ENCODE measurements at places on chromosomes 2 and 18.

DNA sequence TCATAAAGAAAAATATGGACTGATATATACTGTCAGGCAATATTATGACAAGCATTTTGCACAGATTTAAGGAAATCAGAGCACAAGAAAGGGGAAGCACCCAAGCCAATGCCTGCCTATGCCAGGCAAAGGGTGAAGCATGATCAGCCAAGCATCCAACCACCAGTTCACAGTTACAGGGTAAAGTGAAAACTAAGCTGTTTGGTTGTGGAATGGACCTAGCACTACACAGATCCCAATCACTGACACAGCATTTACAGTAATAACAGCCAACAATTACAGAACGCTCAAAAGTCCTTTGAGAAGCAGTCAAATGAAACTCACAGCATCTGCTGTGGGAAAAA, 90.3 kb downstream of the SP3 start:
- no peak for DNase-seq

DNA sequence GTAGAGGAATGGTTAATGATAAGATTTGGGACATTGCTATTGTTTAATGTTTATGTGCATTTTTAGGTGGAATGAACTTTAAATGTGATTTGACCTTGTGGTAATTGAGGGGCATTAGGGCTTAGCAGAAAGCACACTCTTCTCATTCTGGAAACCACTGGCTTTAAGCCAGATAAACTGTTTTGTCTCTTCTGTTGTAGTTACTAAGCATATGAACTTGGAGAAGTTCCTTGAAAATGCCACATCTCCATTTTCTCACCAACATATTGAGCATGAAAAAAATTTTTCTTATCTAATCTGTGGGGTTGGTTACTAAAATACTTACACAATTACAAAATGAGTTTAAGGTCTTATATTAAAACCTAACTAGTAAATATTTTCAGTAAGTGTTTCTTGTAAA, 70.8 kb upstream of the FSHR start:
- no peak for DNase-seq

DNA sequence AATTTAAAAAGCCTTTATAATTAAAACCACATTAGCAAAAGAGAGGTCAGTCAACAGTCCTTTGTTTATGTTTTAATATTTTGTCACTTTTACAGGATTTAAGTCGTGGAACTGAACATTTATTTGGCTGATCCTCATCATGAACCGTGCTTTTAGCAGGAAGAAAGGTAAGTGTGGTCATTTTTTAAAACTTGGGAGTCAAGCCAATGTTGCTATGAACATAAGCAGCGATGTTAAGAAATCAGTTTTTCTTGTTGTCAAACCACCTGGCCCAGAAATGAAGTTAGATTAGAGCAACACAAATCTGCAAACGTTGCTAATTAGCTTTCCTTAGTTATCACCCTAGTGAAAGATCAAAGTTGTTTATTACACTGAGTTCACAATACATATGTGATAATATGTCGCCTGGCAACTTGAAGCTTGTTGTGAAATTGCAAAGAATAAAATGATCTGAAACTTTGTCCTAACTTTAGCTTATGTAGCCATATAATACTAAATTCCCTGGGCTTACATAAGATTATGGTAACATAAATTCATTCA, 186.0 kb downstream of the GULP1 start:
- no peak for DNase-seq

- DNase-seq: no peak
Measured at GRCh38 chr2:158486150-158486969, 29.6 kb downstream of the PKP4 start.

GRCh38 chr18:8052237-8052701, 485.2 kb downstream of the PTPRM start:
- DNase-seq: no peak

- DNase-seq: no peak
Measured at GRCh38 chr2:190367091-190367490, 23.7 kb downstream of the INPP1 start.

DNA sequence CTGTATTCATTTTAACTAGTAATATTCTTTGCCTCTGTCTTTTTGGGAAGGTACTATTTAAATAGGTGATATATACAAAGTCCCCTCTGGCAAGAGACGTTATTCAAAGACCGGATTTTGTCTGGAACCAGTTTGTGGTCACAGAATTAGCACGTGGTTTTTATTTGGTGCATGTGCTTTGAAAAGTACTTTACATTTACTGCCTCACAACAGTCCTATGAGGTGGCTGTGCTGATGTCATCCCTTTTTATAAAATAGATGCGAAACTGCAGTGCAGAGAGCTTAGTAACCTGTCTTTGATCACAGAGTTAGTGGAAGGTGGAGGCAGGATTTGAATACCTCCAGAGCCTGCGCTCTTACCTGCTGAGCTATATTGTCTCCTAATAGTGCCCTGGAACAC, 4.0 kb downstream of the LPIN1 start:
- peak; percentile 31 for DNase-seq

DNA sequence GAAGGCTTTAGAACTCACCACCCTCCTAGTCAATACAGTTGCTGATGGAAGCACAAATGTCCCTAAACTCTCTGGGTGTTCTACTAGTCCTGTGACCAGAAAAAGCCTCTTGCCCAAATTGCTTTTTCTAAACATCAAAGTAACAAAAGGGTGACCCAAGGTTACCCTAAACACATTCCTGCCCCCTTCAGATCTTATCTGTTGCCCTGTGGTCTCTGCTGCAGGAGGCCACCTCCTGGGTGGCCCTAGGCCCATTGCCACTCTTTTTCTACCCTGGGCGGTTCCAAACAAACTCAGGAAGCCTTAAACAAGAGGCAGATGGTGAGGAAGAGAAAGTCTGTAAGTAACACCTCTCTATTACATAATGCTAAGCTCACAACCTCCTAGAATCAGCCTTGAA, 3.3 kb downstream of the RNF152 start:
- no peak for DNase-seq

GRCh38 chr2:20125616-20126015, 74.2 kb upstream of the LAPTM4A start:
- DNase-seq: no peak

DNA sequence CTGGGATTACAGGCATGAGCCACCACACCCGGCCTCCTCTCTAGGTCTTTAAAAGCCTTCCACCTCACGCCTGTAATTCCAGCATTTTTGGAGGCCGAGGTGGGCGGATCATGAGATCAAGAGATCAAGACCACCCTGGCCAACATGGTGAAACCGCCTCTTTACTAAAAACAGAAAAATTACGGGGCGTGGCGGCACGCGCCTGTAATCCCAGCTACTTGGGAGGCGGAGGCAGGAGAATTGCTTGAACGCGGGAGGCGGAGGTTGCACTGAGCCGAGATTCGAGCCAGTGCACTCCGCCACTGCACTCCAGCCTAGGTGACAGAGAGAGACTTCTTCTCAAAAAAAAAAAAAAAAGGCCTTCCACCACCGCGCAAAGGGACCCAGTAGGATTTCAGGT, 1.3 kb upstream of the FAM117B start:
- no peak for DNase-seq

- DNase-seq: no peak
Measured at GRCh38 chr2:164824872-164825271, 16.8 kb downstream of the COBLL1 start.

- DNase-seq: no peak
Measured at GRCh38 chr2:211879323-211879722, 659.3 kb downstream of the ERBB4 start.

GRCh38 chr2:10551496-10551895, 103.4 kb upstream of the ODC1 start:
- DNase-seq: no peak
